ENCODE measurements at places on chromosomes 3 and 15. TPM values are rescaled to one million over a fixed set of nuclear protein-coding genes. Genes with fewer than 3 reads are reported as not detected.

DNA sequence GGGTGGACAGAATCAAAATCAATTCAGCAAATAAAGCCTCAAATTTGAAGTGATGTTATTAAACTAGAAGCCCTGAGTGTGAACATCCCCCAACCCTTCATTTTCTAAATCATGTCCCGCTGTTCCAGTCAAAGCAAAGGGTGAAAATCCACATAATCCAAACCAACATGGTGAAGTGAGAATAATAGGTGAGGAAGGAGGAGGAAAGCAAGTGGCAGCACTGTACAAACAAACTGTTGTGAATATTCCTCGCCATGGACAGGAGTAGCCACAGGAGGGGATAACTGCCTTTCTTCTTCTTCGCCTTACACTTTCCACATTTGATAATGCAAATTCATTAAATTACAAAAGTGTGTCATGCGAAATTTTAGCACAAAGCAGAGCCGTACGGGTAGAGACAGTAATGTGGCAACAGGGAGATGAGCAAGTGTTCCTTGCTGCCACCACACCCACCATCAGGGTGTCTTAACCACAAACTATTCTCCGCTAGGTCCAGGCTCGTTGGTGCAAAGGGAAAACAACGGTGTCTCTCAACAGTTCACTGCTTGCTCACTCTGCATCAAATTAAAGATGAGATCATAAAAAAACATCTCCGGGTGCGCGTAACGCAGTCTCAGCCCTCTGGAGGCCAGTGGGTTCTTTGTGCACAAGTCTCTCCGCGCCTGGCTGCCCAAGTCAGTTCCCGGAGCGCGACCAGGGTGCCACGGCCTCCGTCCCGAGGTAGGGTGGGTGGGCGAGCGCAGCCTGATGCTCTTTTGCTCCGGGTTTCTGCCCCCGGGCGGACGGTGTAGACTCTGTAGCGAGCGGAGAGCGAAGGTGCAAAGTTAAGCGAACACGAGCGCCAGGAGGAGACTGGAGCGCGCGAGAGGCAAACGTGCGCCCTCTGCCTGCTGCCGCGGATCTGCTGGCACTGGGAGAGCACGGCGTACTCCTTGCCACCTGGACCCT is 6.7 kb downstream of the EPHA3 start:
- DNase-seq = no peak

DNA sequence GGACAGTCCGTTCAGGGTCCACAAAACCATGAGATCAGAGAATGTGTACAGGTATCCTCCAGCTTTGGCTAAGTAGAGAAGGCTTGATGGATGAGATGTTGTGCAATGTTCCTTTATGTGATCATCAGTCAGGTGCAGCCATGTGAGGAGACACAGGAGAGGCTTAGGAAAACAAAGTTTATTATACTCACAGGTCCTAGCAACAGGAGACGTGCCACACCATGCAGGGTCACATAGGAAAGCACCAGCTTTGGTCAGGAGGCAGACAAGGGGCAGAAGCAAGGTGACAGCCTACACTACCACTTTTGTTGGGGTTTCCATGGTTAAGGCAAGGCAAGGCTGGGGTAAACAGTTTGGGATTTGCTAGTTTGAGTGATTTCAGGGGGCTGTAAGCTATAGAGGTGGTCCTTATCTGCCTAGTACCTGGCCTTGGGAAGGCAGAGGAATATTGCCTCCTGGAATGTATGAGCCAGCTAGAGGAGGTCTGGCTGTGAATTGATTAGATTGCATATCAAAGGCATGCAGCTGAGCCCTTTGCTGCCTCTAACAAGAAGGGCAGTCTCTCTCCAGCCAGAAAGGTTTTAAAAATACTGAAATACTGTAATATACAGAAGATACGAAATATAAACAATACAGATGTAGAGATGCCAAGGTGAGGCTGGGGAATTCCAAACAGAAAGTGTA is 248.6 kb downstream of the RYR3 start:
- no peak for DNase-seq

DNA sequence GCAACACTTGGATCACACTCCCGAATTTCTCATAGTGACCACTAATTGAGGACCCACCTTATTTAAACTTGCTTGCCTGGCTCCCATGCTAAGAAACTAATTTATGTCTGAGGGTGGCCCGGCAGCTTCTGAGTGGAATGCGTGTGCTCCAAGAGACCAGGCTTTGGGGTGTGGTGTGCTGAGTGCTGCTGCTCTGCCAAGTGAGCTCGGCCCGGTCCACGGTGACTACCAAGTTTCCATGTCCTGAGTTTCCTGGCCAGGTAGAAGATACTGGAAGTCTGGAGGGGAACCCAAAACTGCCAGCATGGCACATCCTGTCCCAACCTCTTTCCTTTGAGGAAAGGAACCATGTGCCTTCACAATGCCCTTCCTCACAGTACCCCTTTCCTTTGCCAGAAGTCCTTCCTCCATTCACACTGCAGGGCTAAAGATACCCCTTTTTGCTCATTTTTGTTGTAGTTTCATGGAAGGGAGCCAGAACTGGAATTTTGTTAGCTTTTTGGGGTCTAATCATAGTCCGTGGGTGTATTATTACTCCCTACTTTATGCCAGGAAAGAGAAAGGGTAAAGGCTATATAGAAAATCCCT is 59.1 kb upstream of the ACAD9 start:
- DNase-seq = no peak

DNA sequence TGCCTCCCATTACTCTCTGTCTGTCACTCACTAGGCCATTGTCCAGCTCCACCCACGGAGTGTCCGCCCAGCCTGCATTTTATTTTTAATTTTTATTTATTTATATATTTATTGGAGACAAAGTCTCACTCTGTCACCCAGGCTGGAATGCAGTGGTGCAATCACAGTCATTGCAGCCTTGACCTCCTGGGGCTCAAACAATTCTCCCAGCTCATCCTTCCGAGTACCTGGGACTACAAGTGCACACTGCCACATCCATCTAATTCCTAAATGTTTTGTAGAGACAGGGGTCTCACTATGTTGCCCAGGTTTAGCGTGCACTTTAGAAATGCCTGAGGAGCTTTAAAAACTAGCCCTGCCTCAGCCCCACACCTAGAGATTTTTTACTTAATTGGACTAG is 141.5 kb downstream of the LIPC start:
- DNase-seq = no peak

DNA sequence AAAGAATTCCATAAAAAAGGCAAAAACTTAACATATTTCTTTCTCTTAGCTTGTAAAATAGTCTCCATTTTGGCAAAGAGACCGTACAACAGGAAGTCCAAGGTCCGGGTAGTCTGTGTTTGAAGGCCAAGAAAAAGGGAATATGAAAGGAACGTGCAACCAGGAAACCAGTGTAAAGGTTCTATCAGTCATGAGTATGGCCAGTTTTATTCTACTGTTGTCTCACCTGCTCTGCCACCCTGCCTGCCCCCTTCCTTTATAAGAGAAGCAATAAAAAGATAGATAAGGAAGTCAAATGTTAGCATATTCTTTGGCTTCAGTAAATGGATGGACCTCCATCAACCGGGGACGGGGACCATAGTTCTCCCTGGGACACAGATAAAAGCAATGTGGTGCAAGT is 370.6 kb upstream of the ROBO2 start:
- no peak for DNase-seq

DNA sequence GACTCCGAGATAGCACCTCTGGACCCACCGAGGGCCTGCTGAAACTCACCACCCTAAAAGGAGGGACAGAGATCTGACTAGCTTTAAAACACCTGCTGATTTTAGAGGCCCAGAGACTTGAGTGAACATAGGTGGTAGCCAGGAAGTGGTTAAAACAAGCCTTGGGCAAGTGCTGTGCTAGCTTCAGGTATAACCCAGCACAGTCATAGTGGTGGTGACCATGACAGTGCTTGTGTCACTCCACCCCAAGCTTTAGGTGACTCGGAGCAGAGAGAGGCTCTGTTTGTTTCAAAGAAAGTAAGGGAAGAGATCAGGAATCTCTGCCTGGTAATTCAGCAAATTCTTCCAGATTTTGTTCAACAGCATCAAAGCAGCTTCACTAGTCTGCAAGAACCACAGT is 641.1 kb upstream of the BCHE start:
- no peak for DNase-seq

DNA sequence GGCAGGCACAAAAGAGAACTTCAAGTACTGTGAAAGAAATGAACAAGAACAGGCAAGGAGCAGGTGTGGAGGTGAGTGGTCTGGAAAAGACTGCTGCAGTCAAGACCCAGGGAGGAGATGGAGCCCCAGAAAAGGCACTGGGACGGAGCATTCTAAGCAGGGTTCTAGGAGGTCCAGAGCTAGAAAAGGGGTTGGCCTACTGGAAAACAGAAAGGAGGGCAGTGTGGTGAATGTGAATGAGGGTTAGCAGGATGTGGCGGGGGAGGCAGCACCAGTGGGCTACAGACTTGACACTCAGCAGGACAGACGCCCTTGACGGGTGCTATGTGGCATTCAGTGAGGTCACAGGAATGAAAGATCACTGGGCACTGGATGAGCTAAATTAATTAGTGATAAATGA is 75.7 kb downstream of the SENP2 start:
- no peak for DNase-seq

DNA sequence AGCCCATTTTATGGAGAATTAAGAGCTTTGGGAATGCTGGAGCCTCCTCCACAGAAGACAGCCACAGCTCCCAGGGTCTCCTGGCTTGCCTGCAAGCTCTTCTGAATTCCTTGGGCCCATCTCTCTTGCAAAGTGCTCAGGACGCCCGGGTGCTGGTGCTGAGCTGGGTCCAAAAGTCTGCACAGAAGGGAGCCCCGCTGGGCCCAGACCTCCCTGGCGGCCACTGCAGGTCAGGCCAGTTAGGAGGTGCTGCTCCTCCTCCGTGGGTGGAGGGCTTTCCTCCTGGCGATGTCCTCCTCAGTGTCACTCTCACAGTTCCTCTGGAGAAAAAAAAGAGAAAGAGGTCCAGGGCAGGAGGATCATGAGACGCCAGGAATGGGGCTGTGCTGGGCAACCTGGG is 74.5 kb upstream of the HERC1 start:
- no peak for DNase-seq

DNA sequence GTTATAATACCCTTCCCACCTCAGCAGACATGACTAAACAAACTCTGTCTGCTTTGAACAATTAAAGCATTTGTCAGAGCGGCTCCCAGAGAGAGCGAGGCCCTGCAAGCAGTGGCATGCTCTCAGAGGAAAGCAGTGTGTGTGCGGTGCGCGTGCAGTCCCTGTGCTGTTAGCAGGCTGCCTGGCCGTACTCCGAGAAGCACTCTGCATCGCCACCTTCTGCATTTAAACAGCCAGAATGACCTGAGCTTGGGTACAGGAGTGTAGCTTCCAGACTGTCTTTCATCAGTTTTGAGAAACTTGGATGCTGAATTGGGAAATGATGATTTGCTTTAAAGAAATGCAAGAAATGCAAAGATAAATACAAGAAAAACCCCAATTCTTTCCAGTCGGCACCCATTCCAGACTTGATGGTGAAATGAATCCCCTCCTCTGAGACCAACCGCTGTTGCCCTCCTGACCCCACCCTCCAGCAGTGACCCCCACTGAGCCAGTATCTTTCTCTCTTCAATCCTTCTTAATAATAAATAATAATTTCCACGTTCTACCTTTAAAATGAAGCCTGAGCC is 113.5 kb downstream of the VGLL4 start:
- DNase-seq = no peak

DNA sequence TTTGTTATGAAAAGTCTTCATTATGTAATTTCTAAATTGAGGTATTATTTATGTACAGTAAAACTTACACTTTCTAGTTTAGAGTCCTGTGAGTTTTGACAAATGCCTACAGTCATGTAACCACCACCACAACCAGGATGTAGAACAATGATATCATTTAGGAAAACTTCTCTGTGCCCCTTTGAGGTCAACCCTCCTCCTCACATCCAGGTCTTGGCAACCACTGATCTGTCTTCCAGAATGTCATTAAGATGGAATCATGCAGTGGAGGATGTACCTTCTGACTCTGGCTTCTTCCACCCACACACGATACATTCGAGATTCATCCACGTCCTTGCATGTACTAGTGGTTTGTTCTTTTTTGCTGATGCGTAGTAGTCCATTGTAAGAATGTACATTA is 23.2 kb downstream of the MINAR1 start:
- DNase-seq = no peak

PLIN1 gene
- total RNA-seq = not detected

GATA2 gene
- 6.7 TPM for total RNA-seq

WNT7A gene
- not detected for total RNA-seq

ITGA11 gene
- total RNA-seq = 6.0 TPM

DNASE1L3 gene
- total RNA-seq = 6.4 TPM

CD96 gene
- not detected for total RNA-seq

NR2E3 gene
- under 0.01 TPM for total RNA-seq

LRTM1 gene
- not detected for total RNA-seq

CASR gene
- total RNA-seq = not detected

TCTA gene
- 13.1 TPM for total RNA-seq
